ENCODE measurements at places on chromosomes 3 and 15.

GRCh38 chr3:156793400-156793799 lies 32.8 kb upstream of the LEKR1 start:
- no peak for DNase-seq

- DNase-seq: no peak
These were observed 41.6 kb upstream of the CNOT10 start for GRCh38 chr3:32643354-32643753.

- no peak for DNase-seq
These were observed 21.6 kb downstream of the PHC3 start for GRCh38 chr3:170159933-170160332.

- DNase-seq: no peak
These were observed 73.4 kb downstream of the SLCO3A1 start for GRCh38 chr15:91926908-91927270.

- peak; percentile 87 for DNase-seq
These were observed 23.5 kb downstream of the DNAH1 start for GRCh38 chr3:52339612-52340011.

- DNase-seq: no peak
These were observed 173.2 kb downstream of the CHDH start for GRCh38 chr3:53672981-53673380.

DNA sequence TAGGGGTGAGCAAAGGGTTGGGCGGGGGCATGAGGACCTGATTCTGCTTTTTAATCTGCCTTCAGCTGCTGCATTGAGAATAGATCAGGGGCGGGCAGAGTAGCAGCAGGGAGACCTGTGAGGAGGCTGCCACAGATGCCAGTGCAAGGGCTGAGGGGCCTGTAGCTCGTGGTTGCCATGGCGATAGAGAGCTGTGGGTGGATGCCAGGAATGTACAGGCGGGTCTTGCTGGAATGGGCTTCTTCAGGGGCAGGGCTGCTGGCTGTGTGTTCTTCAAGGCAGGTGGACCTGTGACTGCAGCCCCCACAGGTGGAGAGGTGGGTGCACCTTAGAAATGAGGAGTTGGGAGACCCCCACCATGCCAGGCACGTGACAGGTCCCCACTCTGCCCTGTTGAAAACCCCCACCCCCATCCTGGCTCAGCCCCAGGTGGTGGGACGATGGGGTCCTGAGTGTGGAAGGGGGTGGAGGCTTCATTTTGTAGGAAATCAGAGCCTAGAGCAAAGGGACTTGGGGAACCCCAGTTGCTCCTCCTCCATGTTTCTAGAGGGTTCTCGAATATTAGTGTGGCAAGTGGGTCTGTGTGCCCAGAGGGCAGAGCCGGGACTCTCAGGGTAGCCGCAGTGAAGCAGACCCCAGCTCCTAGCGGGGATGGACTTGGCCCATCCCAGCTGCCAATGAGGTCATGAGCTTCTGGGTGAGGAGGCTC lies 38.3 kb downstream of the SLC6A6 start:
- DNase-seq: no peak

DNA sequence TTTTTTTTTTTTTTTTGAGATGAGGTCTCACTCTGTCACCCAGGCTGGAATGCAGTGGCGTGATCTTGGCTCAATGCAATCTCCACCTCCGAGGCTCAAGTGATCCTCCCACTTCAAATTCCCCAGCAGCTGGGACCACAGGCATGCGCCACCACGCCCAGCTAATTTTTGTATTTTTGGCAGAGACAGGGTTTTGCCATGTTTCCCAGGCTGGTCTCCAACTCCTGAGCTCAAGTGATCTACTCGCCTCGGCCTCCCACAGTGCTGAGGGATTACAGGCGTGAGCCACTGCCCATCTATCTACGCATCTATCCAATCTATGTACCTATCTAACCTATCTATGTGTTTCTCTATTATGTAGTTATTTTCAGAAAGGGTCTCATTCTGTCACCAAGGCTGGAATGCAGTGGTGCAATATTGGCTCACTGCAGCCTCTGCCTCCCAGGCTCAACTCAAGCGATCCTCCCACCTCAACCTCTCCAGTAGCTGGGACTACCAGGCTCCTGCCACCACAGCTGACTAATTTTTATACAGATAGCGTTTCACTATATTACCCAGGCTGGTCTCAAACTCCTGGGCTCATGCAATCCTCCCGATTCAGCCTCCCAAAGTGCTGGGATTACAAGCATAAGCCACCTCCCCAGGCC lies 20.2 kb upstream of the GPX1 start:
- DNase-seq: peak; percentile 84

DNA sequence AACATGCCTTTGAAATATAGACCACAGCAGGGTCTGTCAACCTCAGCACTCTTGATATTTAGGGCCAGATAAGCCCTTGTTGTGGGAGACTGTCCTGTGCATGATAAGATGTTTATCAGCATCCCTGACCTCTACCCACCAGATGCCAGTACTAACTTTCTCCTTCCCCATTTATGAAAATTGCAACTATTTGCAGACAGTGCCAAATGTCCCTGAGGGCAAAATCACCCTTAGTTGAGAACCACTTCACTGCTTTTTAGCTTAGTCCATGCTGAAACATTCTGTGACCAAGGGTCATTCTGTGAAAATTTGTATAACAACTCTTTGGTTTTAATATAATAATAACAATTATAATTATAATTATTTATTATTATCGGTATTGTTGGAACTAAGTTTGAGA lies 1032.4 kb downstream of the MCTP2 start:
- DNase-seq: peak; percentile 24

- no peak for DNase-seq
These were observed 867.8 kb downstream of the SQOR start for GRCh38 chr15:46502667-46503066.

DNA sequence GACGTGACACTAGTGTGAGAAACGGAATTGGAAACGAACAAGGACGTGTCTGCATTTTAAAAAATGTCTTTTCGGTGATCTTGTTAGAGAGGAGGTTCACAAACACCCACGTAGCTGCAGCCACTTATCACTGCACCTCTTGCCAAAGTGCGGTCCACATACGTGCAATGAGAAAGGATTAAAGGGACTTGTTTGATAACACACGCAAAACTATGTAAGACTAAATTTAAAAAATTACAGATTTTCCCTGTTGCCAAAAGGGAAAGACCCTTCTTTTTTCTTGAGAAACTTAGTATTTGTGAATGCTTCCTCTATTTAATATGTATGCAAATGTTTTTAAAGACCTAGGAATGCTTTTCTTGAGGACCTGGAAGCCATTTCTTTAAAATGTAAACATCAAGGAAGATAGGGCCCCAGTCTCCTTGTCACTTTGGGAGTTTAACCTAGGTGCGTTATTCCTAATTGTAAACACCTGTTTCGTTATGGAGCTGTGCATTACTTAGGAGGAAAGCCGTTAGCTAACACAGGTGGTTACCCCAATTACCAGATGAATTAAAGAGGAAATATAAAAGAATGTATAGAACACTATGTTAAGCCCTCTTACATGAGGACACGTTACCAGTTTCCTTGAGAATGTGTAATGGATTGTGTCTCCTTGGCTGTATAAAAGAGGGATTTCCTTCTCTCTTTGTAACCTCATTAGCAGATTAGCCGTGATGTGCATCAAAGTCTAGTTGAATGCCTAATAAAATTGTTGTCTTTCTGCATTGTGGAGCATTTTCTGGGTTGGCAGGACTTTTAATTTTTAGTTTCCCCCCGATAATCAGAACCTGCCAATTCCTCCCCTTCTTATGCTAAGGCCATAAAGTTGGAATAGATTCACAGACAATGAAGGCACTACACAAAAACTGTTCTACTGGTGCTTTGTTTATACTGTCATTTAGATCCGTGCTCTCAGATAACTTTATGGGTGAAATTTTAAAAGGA lies 1.0 kb downstream of the LEKR1 start:
- no peak for DNase-seq

GRCh38 chr3:141360888-141361598 lies 7.3 kb upstream of the ZBTB38 start:
- peak; percentile 50 for DNase-seq

DNA sequence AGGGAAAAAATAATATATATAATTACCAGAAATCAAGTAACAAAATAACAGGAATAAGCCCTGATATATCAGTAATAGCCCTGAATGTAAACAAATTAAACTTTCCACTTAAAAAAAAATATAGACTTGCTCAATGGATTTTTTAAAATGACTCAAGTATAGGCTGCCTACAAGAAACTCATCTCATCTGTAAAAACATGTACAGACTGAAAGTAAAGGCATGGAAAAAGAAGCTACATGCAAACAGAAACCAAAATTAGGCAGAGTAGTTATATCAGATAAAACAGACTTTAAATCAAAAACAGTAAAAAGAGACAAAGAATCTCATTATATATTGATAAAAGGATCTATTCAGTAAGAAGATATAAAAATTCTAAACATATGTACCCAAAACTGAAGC lies 82.4 kb upstream of the STT3B start:
- DNase-seq: no peak

GRCh38 chr3:41611008-41611407 lies 350.9 kb downstream of the ULK4 start:
- DNase-seq: no peak

- no peak for DNase-seq
These were observed 103.3 kb downstream of the SNRK start for GRCh38 chr3:43389388-43390254.

DNA sequence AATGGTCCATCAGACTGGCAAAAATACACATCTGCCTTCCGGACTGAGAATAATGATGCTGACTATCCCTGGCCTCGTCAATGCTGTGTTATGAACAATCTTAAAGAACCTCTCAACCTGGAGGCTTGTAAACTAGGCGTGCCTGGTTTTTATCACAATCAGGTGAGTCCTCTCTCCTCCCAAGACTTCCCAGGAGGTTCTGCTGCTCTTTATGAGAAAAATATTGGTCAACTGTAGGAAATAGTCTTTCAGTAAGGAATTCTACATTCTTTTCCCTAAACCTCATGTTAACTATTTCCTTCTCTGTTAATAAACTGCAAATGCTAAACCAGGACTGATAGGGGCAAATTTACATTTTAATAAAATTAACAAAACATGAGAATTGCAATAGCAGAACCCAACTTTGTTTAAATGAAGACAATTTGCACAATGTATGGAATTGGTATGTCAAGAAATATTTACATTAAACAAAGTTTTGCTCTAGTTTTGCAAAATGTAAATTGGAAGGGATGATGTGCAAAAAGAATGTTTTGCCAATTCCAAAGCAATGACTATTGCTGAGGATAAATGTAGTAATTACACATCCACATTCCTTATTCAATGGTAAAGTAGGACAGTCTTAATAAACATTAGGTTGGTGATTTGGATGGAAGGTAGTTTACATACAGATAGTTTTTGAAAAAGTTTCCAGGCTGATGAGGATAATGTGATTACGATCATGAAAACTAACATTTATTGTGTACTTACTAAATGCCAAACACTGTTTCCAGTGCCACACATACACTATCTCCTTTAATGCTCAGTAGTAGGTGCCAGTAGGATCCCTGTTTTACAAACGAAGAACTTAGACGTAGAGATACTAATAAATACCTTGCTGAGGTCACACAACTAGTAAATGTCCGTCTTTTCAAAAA lies 21.1 kb downstream of the UPK1B start:
- DNase-seq: peak; percentile 63

- no peak for DNase-seq
These were observed 46.4 kb downstream of the DLEC1 start for GRCh38 chr3:38085311-38085942.

DNA sequence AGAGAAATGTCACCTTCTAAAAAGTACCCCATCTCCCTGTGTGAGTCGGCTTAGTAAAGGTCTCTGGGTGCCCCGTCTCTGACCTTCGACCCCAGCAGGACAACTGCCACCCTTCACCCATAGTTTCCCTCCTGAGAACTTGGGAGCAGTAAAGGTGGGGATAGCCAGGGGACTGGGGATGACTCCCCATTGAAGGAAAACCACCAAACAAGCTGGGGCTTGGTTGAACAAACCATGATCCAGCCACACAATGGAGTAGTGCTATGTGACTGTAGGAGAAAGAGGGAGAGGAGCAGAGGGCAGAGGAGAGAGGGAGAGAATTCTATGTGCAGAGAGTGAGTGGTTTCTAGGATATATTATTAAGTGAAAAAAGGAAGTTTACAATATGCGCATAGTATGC lies 33.7 kb downstream of the IDH3A start:
- no peak for DNase-seq

- DNase-seq: peak; percentile 42
These were observed 976 bp downstream of the ABHD17C start for GRCh38 chr15:80695911-80696661.

DNA sequence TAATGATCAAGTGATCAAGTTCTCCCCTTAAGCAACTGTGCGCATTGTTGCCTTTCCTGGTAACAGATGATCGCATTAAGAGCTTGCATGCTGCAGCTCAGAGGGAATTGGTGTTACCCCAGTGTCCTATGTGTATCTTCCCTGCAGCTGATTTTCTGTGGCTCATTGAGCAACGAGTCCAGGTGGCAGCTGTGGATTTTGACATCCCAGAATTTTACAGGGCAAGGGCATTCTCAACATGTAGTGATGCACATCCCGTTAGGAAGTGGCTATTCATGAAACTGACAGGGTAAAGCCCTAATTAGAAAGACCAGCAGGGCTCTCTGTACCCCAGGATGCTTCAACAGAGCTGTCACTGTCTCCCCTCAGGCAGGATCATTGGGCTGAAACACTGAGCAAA lies 232.8 kb downstream of the AGBL1 start:
- no peak for DNase-seq

DNA sequence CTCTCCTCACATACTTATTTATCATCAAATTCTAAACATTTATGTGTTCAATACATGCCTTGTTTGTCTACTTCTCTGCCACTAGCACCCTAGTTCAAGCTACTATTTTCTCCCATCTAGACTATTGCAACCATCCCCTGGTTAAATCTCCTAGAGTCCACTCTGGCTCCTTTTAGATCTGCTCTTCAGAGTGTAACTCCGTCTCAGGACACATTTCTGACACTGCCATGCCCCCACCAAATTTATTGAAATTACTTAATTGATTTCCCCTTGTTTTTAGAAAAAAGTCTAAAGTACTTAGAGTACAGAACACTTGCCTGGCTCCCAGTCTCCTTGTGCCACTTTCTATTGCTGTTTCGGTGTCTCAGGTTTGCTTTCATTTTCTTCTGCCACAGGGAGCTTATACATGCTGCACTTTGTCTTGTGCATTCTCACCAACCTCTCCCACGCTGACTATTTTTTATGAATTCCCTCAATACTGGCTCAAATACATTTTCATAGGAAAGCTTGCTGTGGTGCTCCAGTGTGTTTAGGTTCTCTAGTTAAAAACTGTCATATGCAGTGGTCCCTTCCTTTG lies 792.3 kb downstream of the DIPK2A start:
- DNase-seq: no peak

- no peak for DNase-seq
These were observed 9.8 kb upstream of the ETV5 start for GRCh38 chr3:186118692-186119091.

DNA sequence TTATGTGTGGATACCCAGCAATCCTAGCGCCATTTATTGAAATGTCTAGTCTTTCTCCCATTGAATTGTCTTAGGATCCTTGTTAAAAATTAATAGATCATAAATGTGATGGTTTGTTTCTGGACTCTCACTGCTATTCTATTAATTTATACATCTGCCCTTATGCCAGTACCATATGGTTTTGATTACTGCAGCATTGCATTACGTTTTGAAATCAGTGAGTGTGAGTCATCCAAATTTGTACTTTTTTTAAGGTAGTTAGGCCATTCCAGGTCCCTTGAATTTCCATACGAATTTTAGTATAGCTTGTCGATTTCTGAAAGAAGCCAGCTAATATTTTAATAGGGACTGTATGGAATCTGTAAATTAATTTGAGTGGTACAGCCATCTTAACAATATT lies 648.6 kb upstream of the ZNF385D start:
- no peak for DNase-seq
